ENCODE measurements at places on chromosomes 16 and 17. TPM values are rescaled to one million over a fixed set of nuclear protein-coding genes. Genes with fewer than 3 reads are reported as not detected.

DNA sequence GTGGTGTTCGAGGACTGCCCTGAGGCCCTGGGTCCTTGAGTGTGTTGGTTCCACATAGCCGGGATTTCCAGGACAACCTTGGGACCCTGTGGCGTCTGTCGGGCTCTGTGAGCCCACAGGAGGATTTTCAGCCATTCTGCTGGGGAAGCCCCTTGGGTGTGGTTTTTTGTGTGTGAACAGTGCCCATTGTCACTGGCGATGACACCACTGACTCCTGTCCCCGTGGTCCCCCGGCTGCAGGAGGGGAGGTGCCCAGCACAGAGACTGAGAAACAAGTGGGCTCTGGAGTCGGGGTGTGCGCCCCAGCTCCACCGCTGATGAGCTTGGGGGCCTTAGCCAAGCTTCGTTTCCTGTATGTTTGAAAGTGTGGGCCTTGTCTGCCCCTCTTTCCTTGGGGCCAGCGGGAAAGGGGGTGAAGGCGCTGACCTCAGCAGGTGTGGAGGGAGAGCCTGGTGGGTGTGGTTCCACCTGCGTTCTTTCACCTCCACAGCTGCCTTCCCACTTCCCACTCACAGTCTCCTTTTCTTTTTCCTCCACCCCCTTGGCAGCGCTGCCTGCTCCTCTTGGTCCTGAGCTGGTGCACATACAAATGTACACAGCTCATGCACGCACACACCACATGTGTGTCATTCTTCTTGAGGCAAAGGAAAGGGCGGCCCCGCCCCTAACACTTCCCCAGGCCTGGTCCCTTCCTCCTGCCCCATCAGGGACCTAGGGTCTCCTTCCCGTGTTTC lies 16.1 kb downstream of the MGRN1 start:
- H3K27ac ChIP-seq: no peak overlapping the region
- DNase-seq: no peak
- no peaks in the 10 kb centered on the region for H3K36me3 ChIP-seq
- peaks cover 27% of the 10 kb centered on the region for H3K4me1 ChIP-seq

GRCh38 chr17:27343294-27343693 lies 49.4 kb downstream of the WSB1 start:
- H3K4me3 ChIP-seq: no peak overlapping the region
- peaks cover 20% of the 10 kb centered on the region for H3K4me1 ChIP-seq
- no peaks in the 10 kb centered on the region for H3K36me3 ChIP-seq
- DNase-seq: no peak
- H3K27ac ChIP-seq: no peak overlapping the region

GRCh38 chr16:74511961-74512360 lies 90.7 kb upstream of the CLEC18B start:
- H3K27me3 ChIP-seq: no peaks in the 10 kb centered on the region
- H3K4me3 ChIP-seq: no peak overlapping the region
- no peak overlapping the region for H3K27ac ChIP-seq
- peaks cover 7% of the 10 kb centered on the region for H3K36me3 ChIP-seq

- no peak overlapping the region for H3K4me3 ChIP-seq
- no peaks in the 10 kb centered on the region for H3K27me3 ChIP-seq
- DNase-seq: no peak
- no peaks in the 10 kb centered on the region for H3K36me3 ChIP-seq
- peaks cover 46% of the 10 kb centered on the region for H3K4me1 ChIP-seq
Measured at GRCh38 chr17:72466606-72467005, 345.8 kb downstream of the SOX9 start.

GRCh38 chr16:50801036-50801435 lies 59.1 kb downstream of the CYLD start:
- peaks cover 33% of the 10 kb centered on the region for H3K36me3 ChIP-seq
- H3K4me3 ChIP-seq: no peak overlapping the region
- no peak overlapping the region for H3K27ac ChIP-seq
- H3K27me3 ChIP-seq: no peaks in the 10 kb centered on the region
- no peak for DNase-seq

DNA sequence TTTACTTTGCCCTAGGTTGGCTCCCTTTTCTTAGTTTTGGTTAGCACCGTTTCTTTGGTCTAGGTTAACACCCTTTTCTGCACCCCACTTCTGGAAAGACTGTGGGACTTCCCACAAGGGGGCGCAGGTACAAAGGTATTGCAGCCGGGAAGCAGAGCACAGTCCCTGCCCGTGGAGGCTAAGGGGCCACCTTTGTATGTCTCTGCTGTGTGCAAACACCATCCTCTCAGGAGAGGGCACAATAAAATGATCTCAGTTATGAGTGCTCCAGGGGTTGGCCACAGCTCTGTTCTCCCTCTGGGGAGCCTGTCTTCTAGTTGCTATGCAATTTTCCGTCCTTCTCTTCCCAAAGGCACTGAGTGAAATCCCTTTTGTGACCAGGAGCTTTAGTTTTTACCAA lies 28.4 kb upstream of the TMC5 start:
- H3K27ac ChIP-seq: no peak overlapping the region
- peaks cover 10% of the 10 kb centered on the region for H3K4me1 ChIP-seq
- H3K36me3 ChIP-seq: no peaks in the 10 kb centered on the region
- no peak for DNase-seq
- peaks cover 18% of the 10 kb centered on the region for H3K27me3 ChIP-seq

DNA sequence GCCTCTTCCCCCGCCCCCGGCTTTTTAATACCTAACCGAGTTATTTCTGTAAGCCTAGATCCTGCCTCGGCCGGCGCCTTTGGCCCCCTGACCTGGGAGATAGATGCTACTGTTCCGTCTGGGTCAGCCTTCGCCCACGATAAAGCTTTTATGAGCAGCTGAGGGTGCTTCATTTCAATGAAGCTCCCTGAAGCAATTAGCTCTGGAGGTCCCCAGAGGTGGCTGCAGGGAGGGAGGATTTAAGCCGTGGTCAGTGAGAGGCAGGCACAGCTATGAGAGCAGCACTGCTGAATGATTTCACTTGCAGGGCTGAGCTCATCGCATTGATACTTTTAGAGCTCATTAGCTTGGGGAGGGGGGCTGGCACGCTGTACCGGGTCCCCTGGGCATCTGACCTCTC lies 89.4 kb downstream of the RPA1 start:
- H3K36me3 ChIP-seq: no peaks in the 10 kb centered on the region
- H3K27ac ChIP-seq: no peak overlapping the region
- H3K4me1 ChIP-seq: no peaks in the 10 kb centered on the region
- H3K27me3 ChIP-seq: peaks cover 4% of the 10 kb centered on the region
- no peak for DNase-seq

DNA sequence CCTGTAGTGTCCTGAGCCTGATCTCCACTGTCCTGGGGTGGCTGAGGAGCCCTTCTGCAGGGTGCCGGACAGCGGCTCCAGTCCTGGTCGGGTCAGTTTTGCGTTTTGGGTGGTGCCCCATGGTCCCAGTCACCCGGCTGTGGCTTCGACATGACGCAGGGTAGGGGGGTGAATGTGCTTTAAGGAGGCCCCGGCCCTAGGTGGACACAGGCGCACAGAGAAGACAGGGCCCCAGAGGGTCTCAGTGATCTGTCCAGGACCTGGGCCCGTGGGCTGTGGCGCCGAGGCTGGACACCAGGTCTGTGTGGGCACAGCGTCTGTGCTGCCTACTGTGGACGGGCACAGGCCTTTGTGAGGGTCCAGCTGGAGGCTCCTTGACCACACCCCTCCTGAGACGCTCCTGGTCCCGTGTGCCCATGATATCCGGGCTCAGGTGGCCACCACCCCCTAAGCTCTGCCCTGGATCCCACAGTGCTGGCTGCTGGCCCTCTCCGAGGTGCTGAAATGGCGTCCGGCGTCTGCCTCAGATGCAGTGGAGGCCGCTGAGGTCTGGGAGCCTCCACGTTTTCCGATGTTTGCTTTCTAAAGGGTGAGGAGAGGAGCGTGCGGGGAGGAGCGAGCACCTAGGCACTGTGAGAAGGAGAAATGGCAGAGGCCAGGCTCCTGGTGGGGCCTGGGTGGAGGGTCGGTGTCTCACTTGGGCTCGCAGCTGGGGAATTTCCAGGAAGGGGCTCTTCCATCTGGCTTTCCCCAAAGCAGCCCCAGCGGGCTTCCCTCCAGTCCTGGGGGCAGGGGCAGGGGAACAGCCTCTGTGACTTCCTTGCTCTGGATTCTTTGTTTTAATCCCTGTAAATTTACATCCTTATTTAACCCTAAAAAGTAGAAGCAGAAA lies 56.1 kb upstream of the ACSF3 start:
- no peak overlapping the region for H3K27ac ChIP-seq
- H3K4me3 ChIP-seq: no peak overlapping the region
- H3K27me3 ChIP-seq: peaks cover 82% of the 10 kb centered on the region

DNA sequence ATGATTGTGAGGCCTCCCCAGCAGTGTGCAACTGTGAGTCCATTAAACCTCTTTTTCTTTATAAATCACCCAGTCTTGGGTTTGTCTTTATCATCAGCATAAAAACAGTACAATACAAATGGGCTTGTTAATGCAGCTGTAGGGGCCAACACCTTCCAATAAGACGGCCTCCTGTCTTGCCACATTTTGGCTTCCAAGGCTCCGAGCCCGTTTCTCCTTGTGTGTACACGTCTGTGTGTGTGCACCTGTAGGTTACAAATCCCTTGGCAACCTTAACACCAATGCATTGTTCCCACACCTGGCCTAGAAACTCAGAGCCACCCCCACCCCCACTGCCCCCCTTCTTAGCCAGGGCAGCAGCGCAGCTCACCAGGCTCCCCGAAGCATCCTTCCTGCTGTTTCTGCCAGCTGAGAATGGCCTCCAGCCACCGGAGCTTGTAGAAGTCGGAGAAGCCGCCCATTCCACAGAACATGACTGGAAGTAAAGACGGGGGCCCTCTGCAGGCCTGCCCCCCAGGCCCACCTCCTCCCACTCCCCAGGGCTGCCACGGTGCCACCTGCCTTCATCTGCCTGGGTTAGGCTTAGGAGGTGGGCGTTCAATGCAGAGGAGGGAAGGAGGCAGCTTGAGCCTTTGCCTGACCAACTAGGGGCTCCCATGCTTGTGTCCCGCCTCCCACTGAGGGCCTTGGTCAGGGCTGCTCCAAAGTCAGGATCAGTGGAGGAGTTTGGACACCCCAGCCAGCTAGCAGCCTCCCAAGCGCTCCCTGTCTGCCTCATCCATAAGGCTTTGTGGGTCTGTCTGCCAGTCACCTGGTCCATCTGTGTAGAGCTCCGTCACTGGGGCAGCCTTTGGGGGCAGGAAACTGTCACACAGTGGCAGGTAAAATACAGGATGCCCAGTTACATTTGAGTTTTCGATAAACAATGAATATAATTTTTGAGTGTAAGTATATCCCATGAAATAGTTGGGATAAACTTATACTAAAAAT lies 10.6 kb downstream of the C16orf89 start:
- H3K4me1 ChIP-seq: no peaks in the 10 kb centered on the region
- DNase-seq: no peak
- H3K36me3 ChIP-seq: no peaks in the 10 kb centered on the region
- no peaks in the 10 kb centered on the region for H3K27me3 ChIP-seq
- H3K4me3 ChIP-seq: no peak overlapping the region
- no peak overlapping the region for H3K27ac ChIP-seq

- peak; percentile 57 for DNase-seq
- H3K4me1 ChIP-seq: peaks cover 10% of the 10 kb centered on the region
- no peak overlapping the region for H3K27ac ChIP-seq
- H3K36me3 ChIP-seq: no peaks in the 10 kb centered on the region
- no peak overlapping the region for H3K4me3 ChIP-seq
Measured at GRCh38 chr17:269616-270514, 82.7 kb downstream of the RPH3AL start.

DNA sequence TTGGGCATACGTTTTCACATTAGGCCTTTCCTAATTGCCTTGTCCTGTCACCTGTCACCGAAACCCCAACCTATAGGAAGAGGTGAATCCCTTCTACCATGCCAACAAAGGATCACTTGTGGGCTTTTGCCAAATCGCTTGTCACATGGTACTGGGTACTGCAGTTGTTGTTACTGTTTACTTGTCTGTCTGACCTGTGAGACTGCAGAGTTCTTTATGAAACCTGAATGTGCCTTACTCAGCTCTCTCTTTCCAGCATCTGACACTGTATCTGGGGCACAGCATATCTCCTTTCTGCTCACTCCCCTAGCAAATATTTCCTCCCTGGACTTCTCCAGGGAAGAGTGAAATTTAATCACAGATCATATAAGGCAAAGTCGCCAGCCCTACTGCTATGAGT lies 1272.4 kb downstream of the CDH8 start:
- no peaks in the 10 kb centered on the region for H3K36me3 ChIP-seq
- no peaks in the 10 kb centered on the region for H3K27me3 ChIP-seq
- DNase-seq: no peak
- H3K4me1 ChIP-seq: no peaks in the 10 kb centered on the region

DNA sequence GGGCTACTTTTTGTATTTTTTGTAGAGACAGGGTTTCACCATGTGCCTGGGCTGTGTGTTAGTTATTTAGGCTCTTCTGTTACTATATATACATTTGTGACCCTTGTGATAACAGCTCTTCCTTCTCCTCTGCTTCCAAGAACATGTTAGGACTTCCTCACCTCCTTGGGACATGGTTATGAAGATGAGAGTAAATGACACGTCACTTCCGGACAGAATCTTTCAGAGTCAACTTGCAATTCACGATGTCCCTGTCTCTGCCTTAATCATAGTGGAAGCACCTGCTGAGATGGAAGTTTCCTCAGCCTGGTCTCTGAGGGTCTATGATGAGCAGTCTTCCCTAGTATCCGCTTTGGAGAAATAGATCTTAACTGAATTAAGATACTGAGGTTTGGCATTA lies 42.9 kb downstream of the CCDC42 start:
- no peaks in the 10 kb centered on the region for H3K27me3 ChIP-seq
- H3K4me3 ChIP-seq: no peak overlapping the region
- H3K36me3 ChIP-seq: no peaks in the 10 kb centered on the region
- H3K27ac ChIP-seq: no peak overlapping the region
- DNase-seq: no peak

DNA sequence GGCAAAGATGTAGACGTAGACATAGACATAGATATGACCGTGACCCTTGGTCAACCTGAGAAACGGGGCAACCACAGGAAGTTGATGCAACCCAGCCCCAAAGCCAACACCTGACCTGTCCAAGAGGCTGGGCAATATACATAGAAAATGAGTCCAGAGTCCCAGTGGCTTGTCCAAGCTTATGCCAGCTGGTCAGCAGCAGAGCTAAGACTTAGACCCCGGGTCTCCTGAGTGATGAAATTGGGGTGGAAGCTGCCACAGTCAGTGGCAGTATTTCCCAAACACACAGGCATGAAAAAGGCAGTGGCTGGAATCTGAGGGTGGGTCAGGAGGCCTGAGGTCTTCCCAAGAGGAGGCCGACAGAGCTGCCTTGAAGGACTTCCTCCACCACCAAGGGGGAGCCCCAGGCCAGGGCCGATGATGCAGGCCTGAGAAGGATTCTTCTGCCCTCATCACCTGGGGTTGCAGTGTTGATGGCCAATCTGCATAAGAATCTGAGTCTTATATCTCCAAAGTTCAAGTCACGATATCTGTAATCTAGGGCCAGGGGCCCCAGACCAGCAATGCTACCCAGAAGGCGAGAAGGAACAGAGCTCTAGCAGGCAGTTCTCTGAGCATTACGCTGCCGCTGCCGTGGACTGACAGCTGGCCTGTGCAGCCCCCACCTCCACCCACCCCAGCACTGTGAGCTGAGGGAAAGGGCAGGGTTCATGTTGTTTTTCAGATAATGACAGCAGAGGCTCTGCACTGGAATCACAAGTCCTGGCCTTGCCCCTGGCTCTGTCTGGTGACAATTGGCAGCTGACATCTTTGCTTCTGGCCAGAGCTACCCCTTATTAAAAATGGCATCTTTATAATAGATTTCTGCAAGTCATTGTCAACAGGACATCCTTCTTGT lies 72.7 kb downstream of the GNAO1 start:
- H3K27me3 ChIP-seq: no peaks in the 10 kb centered on the region
- no peak overlapping the region for H3K27ac ChIP-seq
- H3K4me3 ChIP-seq: no peak overlapping the region
- H3K36me3 ChIP-seq: no peaks in the 10 kb centered on the region

GRCh38 chr16:78252757-78253156 lies 153.3 kb downstream of the WWOX start:
- no peaks in the 10 kb centered on the region for H3K36me3 ChIP-seq
- no peak overlapping the region for H3K4me3 ChIP-seq
- no peak overlapping the region for H3K27ac ChIP-seq
- no peaks in the 10 kb centered on the region for H3K4me1 ChIP-seq

The OTOA gene
- not detected for total RNA-seq

The HOXB13 gene
- not detected for total RNA-seq

The CACNG3 gene
- total RNA-seq: not detected

Data from suprapubic skin (tissue), 4 donors.